NCI-H524 (cell line): ENCODE measurements at places on chromosomes 4 and X.

DNA sequence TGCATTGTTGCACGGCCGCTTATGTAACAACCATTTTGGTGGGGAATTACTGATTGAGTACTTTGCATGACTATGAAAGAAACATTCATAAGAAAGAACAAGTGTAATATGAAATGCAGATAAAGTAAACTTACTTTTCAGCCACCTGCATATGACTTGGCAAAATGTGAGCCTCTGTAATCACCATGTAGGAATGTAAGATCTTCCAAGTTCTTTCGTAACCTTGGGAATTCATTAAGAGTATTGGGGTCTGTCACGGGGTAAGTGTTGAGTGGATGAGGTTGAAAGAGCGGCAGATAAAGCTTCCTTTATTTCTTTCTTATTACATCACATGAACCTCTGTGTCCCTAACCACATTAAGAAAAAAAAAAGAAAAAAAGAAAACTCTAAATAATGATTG, 348.5 kb upstream of the NR3C2 start:
- DNase-seq: no peak

DNA sequence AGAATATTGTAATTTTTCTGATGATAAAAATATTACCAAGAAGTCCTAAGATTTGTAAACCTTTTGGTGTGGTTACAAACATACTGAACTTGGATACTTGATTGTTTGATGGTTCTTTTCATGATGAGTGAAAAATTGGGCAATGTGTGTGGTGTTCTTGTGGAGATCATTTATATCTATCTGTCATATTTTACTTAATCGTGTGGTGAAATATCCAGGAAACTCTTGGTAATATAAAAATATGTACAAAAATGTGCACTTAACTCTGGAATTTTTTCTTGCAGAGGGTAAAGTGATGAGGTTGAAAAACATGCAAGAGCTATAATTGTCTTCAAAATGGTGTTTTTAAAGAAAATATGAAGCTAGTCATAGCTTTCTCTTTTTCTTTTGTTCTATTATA, 2.8 kb downstream of the DCUN1D4 start:
- no peak for DNase-seq

GRCh38 chr4:120007191-120007871, 59.3 kb downstream of the MAD2L1 start:
- no peak for DNase-seq

DNA sequence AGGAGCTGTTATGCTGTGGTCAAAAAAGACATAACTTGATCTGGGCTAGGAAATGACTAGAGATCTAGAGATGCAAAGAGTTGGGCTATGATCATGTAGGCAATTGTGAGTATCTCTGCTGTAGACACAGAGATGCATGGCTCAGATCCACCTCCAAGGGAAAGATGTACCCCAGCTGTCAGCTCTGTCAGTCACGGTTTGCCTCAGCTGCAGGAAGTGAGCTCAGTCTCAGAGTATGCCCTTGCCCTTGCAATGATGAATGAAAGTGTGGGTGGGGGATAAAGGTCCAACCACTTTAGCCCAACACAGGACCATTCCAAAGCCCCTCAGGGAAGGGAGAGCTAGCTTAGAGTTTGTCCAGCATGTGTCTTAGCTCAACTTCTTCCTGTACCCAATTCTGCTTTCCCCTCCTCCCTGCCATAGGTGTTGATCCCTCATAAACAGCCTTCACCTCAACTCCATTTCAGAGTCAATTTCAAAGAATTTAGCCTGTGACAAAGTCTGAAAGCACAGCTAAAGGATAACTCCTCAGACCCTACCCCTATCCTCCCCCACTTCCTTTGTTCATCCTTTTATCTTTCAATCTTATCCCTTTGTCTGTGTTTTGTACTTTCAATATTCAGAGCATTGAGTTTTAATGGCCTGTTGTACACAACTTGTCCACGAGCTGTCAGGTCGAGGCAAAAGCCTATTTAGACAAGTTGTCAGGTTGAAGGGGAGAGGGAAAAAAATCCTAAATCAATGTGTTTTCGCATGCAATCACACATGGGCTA, 90.6 kb downstream of the MID1IP1 start:
- no peak for DNase-seq

DNA sequence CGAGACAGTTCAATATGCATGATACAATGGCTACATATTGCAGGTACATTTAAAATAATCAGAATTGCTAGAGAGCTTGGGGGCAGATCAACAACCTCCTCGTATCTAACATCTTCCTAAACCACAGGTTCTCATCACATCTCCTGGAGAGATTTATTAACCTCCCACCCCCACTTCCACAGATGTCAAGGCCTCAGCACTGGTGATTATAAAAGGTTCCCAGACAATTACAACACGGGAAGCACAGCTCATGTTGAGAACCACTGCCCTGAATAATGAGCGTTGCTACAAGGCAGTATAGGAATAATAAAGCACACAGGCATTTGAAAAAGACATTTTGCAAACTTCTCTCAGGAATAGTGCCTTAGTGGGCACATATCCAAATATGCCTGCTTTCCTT, 42.8 kb downstream of the ELOVL6 start:
- no peak for DNase-seq

DNA sequence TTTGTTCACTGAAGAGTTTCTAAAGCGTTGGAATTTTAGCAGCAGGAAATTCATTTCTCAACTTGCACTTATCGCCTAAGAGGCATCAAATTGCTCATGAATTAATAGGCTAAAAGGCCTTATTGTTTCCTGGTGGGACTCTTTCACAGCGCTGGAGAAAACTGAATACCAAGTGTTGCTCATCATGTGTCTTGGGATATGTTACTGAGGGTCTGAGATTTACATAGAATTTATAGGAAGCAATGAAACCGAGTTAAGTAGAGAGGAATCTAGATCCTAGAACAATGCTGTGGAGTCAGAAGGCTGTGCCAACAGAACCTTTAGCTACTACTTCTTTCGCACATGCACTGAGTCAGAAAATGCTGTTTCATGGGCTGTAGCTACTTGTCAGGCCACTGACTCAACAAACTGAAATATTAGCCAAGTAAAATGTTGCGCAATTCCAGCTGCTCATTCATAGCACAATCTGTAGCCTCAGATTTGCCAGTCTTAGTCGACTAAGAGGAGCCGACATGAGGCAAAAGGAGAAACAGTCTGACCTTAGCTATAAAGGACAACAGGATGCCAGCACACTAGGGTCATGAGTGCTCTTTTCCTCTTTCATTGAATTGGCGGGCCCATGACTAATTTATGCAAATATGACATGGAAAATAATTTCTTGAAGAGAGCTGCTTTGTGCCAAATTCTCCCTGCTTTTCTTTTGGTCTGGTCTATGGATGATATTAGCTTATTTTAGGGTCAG, 35.9 kb upstream of the CXCL8 start:
- no peak for DNase-seq

DNA sequence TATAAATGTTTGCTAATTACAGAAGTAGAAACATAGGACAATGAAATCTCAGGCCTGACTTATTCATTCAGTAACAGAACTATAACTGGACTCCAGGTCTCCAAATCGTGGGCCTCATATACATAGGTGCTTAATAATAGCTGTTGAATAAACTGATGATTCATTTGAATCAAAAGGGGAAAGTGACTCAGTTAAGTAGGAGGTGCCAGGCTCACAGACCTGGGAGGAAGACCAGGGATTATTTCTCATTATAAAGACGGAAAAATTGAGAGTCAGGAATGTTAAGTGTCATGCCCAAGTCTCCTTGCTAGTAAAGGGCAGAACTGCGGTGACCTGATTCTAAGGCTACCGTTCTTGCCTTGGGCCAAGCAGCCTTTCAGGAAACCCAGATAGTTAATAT, 131.5 kb downstream of the HS3ST1 start:
- no peak for DNase-seq

- DNase-seq: no peak
Measured at GRCh38 chrX:24465532-24465865, 413 bp downstream of the PDK3 start.

- DNase-seq: no peak
Measured at GRCh38 chr4:148477276-148477675, 35.1 kb upstream of the NR3C2 start.

- no peak for DNase-seq
Measured at GRCh38 chrX:10972706-10973105, 138.4 kb upstream of the HCCS start.

- DNase-seq: no peak
Measured at GRCh38 chr4:173038192-173038896, 130.3 kb upstream of the GALNT7 start.

- DNase-seq: peak; percentile 1
Measured at GRCh38 chrX:80812176-80812575, 2.5 kb upstream of the BRWD3 start.

GRCh38 chr4:120682981-120683380, 239.5 kb downstream of the PRDM5 start:
- DNase-seq: no peak

GRCh38 chr4:145979160-145979559, 40.5 kb upstream of the ZNF827 start:
- DNase-seq: no peak

DNA sequence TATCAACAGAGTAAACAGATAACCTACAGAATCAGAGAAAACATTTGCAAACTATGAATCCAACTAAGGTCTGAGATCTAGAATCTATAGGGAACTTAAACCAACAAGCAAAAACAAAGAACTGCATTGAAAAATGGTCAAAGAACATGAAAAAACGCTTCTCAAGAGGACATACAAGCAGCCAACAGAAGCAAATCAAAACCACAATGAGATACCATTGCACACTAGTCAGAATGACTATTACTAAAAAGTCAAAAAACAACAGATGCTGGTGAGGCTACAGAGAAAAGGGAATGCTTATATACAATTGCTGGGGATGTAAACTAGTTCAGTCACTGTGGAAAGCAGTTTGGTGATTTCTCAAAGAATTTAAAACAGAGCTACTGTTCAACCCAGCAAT, 255.7 kb downstream of the TMEM47 start:
- DNase-seq: no peak
